Gastroesophageal sphincter (tissue), 4 donors: ENCODE measurements at places on chromosomes 5 and 9. TPM values are rescaled to one million over a fixed set of nuclear protein-coding genes. Genes with fewer than 3 reads are reported as not detected.
A peak's percentile ranks its signal among the peaks of the same experiment; 100 is the strongest.

DNA sequence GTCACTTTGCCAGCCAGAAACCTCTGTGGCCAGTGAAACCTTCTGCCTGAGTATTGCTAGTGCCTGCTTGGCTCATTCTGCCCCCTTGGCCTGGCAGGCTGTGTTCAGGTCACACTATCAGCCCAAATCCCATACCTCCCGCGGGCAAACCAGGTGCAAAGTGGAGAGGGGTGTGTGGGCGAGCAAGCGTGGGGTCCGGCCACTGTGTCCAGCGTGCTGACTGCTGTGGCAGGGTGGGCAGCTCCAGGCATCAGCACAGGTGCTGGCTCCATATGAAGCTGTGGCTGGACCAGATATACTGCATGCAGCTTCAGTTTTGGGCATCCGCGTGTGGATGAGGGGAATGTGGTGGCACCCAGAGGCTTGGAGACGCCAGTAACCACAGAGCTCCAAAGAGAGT is 576.5 kb upstream of the EDIL3 start:
- ATAC-seq = peak; percentile 13

DNA sequence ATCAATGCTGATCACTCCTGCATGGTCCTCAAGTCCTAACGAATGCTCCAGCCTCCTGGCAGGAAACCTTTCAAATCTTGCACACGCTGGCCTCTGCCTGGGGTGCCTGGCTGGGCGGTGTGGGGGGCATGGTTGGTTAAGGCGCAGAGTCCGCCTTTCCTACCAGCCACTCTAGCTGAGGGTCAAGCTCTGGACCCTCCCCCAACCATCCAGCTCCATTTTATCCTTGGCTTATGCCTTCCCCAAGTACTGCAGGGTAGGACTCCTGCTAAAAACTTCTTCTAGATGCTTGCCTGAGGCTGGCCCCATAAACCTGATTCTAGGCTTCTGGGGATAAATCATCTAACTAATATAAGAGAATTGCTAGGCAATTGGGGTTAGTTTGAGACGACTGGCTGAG is 808 bp upstream of the MVB12B start:
- no peak for ATAC-seq

GRCh38 chr9:131277910-131278701 is 1.8 kb upstream of the FAM78A start:
- ATAC-seq = peak; percentile 92

SLC6A7 gene
- not detected for total RNA-seq

FST gene
- 6.2 TPM for total RNA-seq

PCDHA7 gene
- total RNA-seq = 0.35 TPM

KCNV2 gene
- not detected for total RNA-seq

NOXA1 gene
- 2.4 TPM for total RNA-seq

PCDHGA12 gene
- 5.3 TPM for total RNA-seq
